ENCODE measurements at places on chromosomes 7 and 10.

DNA sequence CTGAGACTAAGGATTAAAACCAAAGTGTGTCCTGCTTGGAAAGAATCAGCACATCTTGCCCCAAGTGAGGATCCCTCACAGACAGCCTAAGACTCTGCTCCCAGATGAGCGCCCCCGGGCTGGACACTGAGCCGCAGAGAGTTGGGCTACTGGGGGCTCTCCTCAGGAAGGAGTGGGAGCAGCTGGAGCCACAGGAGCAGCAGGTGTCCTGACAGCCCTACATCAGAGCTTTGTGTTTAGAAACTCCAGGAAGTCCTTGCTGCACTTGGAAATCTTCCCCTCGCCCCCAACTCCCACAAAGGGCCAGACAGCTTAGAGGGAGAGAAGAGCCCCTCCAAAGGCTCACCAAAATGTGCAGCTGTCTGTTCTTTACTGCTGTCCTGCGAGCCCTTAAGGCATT is 172.2 kb downstream of the HERPUD2 start:
- DNase-seq, result no peak

GRCh38 chr7:25381818-25382589 is 153.7 kb upstream of the NPVF start:
- no peak for DNase-seq

- DNase-seq, result no peak
Measured at GRCh38 chr7:6508950-6509349, 42.3 kb downstream of the GRID2IP start.

DNA sequence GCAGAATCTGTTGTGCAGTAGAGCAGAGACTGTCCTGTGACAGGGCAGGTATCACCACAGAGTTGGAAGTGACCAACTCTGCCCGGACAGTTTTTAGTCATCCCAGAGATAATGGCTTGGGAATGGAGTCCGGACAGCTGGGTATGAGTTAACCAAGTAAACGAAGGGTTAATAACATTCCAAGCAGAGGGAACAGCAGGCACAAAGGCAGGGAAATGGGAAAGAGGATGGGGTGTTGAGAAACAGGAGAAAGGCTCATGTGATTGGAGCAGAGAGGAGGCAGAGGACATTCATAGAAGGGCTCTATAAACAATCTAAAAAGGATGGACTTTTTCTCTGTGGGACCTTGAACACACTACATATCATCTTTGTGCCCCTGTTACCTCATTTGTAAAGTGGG is 132.2 kb upstream of the YAE1 start:
- no peak for DNase-seq

GRCh38 chr7:106878748-106879439 is 13.8 kb downstream of the PIK3CG start:
- no peak for DNase-seq

GRCh38 chr10:85558533-85558932 is 808.1 kb downstream of the GRID1 start:
- no peak for DNase-seq

All from cardiac septum (tissue), 1 donor.